ENCODE measurements at places on chromosomes 1 and 21.

- DNase-seq: peak; percentile 59
Measured at GRCh38 chr1:87330057-87330884, 1.6 kb downstream of the LMO4 start.

GRCh38 chr1:11653101-11653860 lies 948 bp downstream of the FBXO2 start:
- DNase-seq: no peak

GRCh38 chr1:40383488-40384412 lies 10.2 kb downstream of the SMAP2 start:
- no peak for DNase-seq

GRCh38 chr1:33015216-33015615 lies 21.5 kb downstream of the AK2 start:
- DNase-seq: no peak

GRCh38 chr1:206933333-206933945 lies 11.7 kb upstream of the FCMR start:
- DNase-seq: peak; percentile 88

GRCh38 chr1:220914283-220915116 lies 35.3 kb downstream of the HLX start:
- DNase-seq: no peak

GRCh38 chr1:221439008-221439746 lies 302.7 kb downstream of the DUSP10 start:
- DNase-seq: peak; percentile 70

- no peak for DNase-seq
Measured at GRCh38 chr1:193141804-193142203, 20.0 kb downstream of the CDC73 start.

DNA sequence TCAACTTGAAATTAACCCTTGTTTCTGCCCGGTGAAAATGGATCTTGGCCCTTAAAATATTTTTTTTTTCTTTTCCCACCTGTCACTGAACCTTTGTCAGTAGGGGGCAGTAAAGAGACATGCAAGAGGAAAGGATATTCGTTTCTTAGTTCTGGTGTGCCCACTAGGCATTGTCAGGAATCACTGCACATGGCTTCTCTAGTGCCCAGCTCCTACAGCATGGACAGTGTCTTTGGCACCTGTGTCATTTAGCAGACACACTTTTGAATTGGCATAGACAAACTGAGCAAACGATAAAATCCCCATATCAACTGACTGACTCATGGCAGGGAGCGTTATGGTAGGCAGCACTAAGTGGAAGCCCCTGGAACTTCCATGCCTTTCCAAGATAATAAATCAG lies 1048.1 kb downstream of the BRINP3 start:
- no peak for DNase-seq

All from activated CD8-positive, alpha-beta memory T cell treated with anti-CD3 and anti-CD28 coated beads for 24 hours (primary cell).